GDM1 (cell line): ENCODE measurements at places on chromosomes 3 and 15.

DNA sequence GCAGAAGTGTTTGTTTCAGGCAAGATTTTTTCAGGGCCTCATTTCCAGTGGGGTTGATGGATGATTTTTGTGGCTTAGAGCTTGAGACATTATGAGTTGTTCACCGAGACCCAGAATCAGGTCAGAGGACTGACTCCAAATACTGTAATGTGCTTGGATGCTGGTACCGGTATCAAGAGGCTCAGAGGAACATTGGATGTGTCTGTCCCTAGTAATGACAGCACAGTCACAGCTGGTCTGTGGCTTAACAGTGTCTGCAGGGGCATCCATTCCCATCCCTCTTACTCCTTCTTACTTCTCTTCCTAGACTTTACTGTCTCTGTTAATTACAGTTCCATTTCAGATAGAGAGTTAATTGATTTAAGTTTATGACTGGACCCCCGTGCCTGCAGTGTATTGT lies 107.8 kb downstream of the PTPRG start:
- no peak for DNase-seq

GRCh38 chr3:25133588-25133987 lies 294.5 kb upstream of the RARB start:
- DNase-seq, result no peak

- DNase-seq, result no peak
Measured at GRCh38 chr15:83475551-83475950, 28.4 kb downstream of the SH3GL3 start.

- no peak for DNase-seq
Measured at GRCh38 chr3:37945807-37946530, 44.6 kb upstream of the VILL start.

DNA sequence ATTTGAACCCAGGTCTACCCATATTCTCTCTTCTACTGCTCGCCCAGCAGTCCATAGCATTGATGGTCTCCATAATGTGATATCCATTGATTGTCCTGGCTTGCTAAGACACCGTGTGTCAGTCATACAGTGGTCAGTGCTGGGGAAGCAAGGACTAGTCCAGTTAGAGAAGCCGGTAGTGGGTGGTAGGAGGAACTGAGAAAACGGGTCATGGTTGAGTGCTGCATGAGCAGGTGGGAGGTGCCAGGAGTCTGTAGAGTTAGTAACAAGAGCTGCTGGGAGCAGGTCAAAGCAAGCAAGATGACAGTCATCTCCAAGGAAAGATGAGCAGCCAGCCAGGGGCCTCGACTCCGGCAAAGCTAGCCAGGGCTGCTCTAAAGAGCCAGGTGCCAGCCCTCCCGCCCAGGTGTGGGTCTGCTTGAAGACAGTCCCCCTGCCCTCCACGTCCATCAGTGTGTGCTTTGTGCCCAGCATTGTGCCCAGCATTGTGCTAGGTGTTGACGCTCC lies 29.5 kb upstream of the USP3 start:
- DNase-seq, result no peak

- no peak for DNase-seq
Measured at GRCh38 chr3:186138272-186138981, 29.5 kb upstream of the ETV5 start.

GRCh38 chr3:41575724-41576123 lies 376.4 kb downstream of the CTNNB1 start:
- DNase-seq, result no peak

- no peak for DNase-seq
Measured at GRCh38 chr15:73052653-73053397, 562 bp downstream of the NEO1 start.

GRCh38 chr15:58453931-58454793 lies 22.4 kb downstream of the LIPC start:
- peak; percentile 30 for DNase-seq

GRCh38 chr15:67103869-67104268 lies 38.5 kb downstream of the SMAD3 start:
- peak; percentile 15 for DNase-seq

GRCh38 chr3:49725906-49726681 lies 2.3 kb upstream of the GMPPB start:
- no peak for DNase-seq

- no peak for DNase-seq
Measured at GRCh38 chr3:49199900-49200281, 28.5 kb downstream of the KLHDC8B start.

GRCh38 chr15:62545467-62546227 lies 380.6 kb upstream of the C2CD4B start:
- DNase-seq, result no peak

DNA sequence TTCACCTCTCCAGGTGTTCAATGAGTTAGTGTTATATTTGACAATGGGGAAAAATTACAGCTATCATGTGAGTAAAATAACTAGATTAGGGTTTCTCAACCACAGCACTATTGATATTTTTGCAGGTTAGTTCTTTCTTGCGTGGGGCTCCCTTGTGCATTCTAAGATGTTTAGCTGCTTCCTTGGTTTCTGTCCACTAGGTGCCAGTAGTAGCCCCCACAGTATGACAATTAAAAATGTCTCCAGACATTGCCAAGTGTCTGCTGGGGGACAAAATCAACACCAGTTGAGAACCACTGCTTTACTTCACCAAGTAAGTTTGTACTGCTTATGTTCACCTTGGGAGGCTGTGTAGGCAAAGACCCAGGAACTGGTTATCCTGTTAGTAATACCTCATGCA lies 618.7 kb downstream of the EDEM1 start:
- no peak for DNase-seq

DNA sequence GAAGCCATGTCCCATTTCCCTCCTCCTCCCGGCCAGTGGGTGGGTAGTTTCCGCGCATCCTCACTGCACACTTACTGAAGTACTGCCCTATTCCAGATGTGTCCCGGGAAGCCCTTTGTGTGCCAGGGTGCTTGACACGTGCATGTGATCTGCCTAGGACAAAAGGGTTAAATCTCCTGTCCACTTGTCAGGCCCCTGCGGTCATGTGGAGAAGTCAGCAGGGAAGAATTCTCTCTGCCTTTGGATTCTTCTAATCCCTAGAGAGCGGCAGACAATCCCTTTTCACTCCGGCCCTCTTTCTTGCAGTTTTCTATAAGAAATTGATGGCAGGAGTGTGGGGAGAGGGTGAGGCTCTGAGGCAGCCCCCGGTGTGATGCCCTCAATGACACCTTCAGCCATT lies 19.8 kb downstream of the ST8SIA2 start:
- no peak for DNase-seq
